HS-27A (cell line): ENCODE measurements at places on chromosomes 1 and 21.

- no peak for DNase-seq
Measured at GRCh38 chr21:15301014-15301413, 236.2 kb upstream of the NRIP1 start.

DNA sequence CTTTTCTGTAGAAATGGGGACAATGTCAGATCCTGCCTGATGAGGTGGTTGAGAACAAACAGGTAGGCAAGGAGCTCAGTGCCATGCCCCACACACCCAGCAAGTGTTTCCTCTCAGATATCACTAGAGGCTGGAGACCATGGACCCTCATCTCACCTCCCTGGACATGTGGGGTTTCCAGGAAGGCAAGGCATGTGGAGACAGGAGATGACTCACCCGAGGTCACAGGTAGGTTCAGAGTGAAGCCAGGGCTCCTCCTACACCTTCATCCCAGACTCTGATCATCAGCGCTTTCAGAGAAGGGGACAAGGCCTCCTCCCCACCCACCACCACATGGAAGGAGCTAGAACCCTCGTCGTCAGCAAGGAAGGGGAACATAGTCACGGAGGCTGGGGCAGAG lies 69.2 kb downstream of the MATN1 start:
- no peak for DNase-seq

DNA sequence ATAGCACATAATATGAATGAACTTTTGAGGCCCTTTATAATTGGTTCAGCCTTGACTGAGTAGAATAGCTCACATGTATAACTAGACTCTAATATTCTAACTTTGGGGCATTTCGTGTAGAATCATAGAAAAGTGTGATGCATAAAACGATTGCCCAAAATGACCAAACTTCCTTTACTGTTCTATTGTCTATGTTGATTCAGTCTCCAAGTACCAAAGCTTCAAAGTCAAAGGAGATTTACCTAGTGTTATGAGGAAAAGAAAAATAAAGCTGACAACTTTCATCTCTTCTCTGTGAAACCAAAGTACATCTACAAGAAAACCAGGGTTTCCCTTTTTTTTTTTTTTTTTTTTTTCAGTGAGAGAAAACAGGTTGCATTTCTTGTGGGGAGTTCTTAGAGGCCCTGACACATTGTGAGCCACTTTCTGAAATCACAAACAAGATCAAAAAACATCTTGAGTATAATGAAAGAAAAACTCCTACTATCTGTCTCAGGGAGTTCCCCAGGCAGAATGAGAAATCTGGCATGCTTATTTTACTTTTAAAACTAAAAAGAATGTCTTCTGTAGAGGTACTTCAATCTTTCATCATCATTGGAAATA lies 183.4 kb downstream of the TNFSF18 start:
- DNase-seq: no peak

- DNase-seq: no peak
Measured at GRCh38 chr1:100927276-100927675, 31.4 kb downstream of the SLC30A7 start.

DNA sequence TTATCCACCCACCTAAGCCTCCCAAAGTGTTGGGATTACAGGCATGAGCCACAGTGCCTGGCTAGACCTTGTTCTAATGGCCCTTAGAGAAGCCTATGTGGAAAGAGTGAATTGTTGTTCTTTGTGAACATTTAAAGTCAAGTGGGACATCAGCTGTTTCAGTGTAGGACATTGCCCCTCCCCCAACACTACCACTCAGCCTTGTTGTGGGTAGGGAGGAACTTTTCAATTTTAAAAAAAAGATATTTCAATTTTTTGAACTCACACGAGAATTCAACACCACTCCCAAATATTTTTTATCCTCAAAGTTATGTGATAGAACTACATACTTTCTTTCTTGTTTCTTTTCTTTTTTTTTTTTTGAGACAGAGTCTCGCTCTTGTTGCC lies 36.7 kb upstream of the TMEM222 start:
- no peak for DNase-seq

GRCh38 chr1:83807231-83807630 lies 191.7 kb downstream of the TTLL7 start:
- DNase-seq: no peak

- peak; percentile 22 for DNase-seq
Measured at GRCh38 chr1:112727716-112728115, 12.6 kb upstream of the PPM1J start.

DNA sequence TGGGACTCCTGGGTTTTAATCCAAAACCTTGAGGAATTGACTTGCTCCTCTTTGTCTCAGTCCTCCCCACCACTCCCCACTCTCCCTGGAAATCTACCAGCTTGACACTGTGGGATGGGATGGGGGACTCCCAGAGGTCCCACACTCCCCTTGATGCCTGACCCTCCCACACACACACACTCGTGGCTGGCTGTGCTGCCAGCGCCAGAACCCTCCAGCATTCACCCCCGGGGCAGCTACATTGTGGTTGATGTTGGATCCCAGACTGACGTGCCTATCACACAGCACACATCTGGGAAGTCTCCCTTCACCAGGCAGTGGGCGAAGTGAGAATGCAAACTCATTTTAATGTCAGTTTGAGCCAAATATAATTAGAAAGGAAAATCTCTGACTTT lies 10.0 kb downstream of the KIRREL1 start:
- no peak for DNase-seq

DNA sequence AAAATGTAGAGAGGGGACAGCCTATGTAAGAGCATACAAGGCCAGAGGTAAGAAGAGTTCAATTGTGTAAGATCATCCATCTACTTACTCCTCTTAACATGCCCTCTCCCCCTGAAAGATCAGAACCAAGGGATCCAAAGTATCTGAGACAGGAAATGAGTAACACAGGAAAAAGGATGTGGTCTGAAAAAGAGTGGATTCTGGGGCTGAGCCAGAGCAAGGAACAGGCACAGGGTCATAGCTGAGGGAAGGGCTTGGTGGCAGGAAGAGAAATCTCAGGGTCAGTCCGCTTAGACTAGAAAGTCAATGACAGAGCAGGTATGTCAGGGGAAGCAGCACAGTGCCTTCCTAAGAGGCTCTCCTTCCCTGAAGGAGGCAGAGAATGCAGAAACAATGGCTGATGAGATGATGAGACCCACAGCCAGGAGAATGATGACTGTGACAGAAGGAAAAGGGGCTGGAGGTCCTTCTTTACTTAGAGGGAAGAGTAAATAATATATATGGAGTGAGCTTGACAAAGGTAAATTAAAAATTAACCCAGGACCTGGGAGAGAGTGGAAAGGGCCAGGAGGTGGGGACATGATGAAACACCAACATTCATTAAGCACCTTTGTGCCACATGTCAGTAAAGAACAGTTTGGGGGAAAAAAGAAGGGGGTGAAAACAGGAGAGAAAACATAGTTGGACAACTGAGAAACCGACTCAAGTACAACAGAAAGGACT lies 26.2 kb upstream of the A3GALT2 start:
- DNase-seq: peak; percentile 93

GRCh38 chr1:219909476-219909875 lies 18.9 kb downstream of the SLC30A10 start:
- DNase-seq: no peak

- no peak for DNase-seq
Measured at GRCh38 chr1:82395440-82395839, 594.7 kb downstream of the ADGRL2 start.

GRCh38 chr1:166588741-166589140 lies 250.5 kb upstream of the POGK start:
- no peak for DNase-seq

- DNase-seq: no peak
Measured at GRCh38 chr1:180628646-180629045, 3.2 kb upstream of the XPR1 start.

- no peak for DNase-seq
Measured at GRCh38 chr1:44681905-44682882, 7.7 kb downstream of the ARMH1 start.

DNA sequence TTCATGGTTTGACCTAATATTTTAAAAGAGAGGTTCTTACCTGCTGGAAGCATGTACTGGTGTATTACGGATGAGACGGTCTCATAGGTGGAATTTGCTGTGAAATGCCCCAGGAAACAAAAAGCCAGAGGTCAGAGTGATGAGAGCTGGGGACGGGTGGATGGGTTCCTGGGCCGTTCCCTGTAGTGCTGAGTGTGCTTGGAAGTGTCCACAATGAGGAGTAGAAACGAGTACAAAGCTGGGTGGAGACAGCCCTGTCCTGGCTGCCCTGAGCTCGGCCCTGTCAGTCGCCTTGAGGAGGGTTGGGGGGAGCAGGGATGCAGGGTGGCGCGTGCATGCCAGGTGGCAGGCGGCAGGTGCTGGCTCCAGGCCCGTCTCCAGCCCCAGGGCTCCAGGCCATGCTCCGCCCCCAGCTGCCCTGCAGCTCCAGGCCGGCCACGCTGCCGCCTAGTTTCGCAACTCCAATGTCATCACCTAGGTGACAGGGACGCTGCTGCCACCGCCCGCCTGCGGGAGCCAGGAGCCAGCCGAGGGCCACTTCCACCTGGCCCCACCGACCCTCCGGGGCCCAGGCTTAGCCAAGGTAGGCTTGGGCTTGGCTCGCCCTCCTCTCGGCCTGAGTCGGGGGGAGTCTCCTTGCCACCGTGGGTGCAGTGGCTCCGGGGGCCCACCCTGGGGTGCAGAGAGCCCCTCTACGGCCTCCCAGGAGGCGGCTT lies 16.4 kb downstream of the TP73 start:
- no peak for DNase-seq

DNA sequence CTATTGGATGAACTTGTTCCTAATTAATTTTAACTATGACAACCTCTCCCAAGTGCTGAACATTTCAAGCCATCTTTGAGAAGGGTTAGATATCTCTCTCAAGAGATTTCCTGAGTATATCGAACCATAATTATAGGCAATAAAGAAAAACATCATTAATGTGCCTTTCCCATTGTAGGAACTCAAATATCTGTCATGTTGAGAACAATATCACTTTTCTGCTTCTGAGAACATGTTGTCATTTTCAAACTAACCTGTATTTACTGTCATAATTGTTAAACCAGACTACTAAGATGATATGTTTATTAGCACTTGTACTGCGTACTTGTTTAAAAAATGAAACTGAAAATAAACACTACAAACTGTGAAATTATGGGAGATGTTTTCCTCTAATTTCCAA lies 4.3 kb downstream of the EPS15 start:
- no peak for DNase-seq

DNA sequence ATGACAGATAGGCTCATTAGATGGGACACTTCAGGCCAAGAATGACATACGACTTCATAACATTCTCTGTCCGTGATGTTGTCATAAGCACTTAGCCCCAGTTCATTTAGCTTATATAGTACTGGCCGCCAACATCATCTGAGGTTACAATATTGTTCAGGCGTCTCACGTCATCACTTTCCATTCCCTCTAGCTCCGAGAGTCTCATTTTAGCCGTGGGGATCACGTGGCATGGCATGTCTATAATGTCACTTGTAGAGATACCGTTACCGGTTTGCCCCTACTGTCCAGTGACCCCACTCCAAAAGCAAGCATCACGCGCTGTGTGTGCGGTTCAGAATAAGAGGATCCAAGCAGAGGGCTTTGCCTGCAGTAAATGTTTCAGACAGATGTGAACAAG lies 34.6 kb upstream of the HEATR1 start:
- DNase-seq: no peak

DNA sequence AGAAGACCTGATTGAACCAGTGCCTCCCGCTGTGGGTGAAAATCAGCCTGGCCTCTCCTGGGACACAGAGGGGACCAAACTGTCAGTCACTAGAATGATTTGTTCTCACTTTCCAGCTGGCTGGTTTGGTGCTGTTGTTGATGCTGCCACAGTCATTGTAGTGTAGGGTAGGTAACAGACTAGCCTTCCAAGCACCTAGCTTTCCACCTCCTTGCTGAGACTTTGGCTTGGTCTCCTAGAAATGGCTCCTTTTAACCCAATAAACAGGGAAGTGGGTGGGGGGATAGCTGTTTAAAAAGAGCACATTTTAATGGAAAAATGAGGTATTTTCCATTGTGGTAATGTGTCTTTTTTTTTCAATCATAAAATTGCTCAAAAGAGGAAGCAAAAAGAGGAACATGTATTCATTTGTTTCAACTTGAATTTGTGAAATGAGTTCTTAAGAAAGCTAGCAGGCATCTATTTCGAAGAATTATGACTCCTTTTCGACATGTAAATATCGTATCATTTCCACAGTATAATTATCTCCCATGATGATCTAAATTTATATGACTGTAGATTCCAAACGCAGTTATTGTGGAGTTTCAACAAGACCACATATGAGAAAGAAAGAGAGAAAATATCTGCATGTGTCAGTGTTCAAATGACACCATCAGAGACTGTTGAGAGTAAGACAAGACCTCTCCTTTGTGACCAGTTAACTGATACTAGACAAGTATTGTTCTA lies 190.1 kb downstream of the HLX start:
- no peak for DNase-seq

DNA sequence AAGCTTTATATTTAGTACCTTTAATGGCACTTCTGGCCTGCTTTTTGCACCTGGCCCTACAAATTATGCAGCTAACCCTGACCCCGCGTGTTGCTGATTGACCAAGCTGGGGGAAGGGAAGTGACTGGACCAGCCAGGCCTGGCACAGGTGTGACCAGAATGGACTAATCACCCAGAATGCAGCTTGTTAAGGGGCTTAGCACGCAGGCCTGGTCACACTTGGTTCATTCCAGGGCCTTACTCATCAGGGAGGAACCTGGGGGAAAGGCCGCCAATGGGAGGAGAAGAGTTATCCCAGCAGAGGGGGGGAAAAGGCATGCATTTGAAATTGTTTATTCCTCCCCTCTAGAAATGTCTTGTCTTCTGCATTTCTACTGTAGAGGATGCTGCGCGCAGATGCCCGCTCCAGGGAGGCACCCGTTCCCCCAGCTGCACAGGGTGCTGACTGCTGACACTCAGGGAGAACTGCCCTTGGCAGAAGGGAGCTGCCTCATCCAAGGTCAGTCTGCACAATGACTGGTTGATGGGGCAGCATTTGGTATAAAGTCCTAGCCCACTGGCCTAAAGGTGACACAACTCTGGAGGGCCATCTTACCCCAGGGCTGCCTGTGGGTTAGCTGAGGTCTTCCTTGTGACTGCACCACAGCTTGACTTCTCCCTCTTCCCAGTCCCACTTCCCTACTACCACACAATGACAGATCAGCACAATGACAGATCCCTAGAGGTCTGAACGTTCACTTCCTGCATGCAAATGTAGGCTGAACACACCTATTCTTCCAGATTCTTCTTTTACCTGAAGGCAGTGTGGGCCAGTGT lies 29.0 kb downstream of the DHCR24 start:
- peak; percentile 79 for DNase-seq
